ENCODE measurements at places on chromosomes 7 and 10.

GRCh38 chr7:92057375-92057774 lies 76.9 kb downstream of the CYP51A1 start:
- no peak for DNase-seq

GRCh38 chr7:93228302-93228701 lies 2.0 kb upstream of the HEPACAM2 start:
- DNase-seq, result no peak

DNA sequence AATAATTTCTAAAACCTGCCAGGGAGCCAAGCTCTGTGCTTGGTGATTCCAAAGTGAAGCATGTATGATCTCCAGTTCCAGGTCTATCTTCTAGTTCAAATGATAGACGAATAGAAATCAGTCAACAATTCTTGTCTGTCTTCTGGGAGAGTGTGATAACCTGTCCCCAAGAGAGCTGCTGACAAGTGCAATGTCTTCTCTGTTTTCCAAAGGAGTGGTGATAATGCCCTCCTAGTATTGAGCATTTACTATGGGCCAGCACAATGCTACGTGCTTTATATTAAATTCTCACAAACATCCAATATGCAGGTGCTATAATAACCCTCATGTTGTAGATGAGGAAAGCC lies 10.2 kb downstream of the MXI1 start:
- DNase-seq, result no peak

DNA sequence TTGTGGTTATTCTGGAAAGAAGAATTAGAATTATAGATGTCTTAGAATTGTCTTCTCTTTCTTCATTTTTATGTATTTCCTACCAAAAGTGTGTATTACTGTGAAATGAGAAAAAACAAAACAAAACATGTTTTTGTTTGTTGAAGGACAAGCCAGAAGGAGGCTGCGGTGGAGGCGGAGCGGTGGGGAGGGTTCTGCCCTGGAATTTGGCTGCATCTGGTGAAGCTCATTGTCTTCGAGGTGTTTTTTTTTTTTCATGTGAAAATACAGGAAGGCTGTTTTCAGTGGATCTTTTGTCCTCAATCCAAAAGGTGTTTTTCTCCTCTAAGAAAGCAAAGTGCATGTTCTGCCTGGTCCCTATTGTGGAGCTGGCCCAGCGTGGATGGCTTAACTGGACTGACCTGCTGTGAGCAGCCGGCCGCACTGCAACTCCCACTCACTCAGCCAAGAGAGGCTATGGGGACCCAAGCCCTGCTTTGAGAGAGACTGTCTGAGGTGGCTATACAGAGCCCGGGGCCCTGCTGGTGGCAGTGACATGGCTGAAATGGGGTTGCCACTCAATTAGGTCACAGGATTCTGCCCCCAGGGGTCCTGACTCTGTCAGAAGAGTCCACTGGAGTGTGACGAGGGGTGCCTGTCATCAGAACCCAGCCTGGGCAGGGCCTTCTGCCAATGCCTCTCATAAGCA lies 184.9 kb upstream of the MKI67 start:
- DNase-seq, result no peak

DNA sequence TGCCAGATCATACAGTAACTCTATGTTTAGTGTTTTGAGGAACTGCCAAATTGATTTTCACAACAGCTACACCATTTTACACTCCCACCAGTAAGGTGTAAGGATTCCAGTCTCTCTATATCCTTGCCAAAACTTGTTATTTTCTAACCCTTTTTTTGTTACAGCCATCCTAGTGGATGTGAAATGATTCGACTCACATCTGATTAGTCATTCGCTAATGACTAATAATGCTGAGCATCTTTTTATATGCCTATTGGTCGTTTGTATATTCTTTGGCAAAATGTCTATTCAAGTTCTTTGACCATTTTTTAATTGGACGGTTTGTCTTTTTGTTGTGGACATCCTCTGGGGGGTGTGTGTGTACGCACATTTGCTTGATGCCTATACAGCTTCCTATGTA lies 142.8 kb downstream of the DGKB start:
- DNase-seq, result no peak

DNA sequence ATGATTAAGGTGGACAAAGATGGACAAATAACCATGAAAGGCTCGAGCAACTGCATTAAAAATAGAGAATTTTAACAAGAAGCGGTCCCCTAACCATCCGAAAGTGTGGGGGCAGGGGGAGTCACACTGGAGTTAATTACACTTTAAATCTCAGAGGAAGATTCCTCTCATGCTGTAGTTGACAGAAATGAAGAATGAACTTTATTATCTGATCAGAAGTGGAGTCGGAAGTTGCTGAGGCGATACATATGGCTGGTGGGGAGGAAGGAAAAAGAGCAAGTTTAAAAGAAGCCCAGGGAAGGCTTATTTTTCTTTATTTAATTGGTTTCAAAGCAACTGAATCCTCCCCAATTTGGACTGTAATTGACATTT lies 102.3 kb upstream of the FAM171A1 start:
- DNase-seq, result no peak

GRCh38 chr10:86340991-86341260 lies 25.7 kb downstream of the GRID1 start:
- DNase-seq, result no peak

DNA sequence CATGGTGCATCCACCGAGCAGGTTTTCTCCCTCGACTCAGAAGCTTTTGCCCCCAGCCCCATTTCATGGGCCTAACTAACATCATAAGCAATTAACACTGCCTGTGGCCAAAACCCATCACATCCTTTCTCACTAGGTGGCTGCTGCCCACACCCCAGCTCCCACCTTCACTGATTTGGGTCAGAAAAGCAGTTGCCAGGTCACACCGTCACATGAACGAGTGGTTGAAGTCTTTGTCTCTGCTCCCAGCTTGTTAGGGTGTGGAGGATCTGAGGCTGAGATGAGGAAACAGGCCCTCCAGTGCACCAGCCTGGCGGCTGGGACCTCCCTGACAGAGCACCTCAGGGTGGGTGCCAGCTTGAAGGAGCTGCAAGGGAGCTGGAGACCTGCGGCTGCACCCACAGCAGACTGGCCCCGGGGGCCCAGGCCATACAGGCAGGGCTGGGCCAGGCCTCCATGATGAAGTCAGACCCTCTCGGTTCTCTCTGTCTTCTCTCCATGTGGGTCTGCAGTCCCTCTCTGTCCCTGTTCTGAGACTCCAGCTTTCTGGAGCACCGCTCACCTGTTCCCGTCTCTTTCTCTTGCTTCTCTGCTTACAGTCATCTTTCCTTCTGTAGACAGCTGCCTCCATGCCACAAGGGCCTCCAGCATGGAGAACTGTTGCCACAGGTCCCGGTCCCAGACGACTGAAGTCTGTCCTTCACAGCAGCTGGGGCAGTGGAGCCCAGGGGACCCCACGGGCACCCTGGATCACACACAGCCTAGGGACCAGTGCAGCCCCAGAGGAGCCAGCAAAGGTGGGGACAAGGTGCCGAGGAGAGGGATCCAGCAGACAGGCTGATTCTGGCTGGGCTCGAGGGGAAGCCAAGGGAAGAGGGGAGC lies 13.8 kb upstream of the INPP5A start:
- DNase-seq, result no peak

DNA sequence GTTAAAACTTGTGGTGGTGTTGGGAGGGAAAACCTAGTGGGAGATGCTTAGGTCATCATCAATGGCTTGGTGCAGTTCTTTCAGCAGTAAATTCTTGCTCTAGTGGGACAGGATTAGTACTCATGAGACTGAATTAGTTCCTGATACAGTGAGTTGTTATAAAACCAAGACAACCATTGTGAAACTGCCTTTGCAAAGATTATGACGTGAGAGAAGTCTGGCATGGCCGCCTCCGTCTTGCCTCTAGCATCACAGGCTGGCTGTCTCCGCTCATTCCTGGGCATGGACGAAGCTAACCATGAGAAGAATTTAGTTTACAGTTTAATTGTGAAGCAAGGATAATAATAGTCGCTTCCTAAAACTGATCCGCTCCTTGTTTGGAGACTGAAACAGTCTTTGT lies 186.4 kb downstream of the KIF20B start:
- no peak for DNase-seq
